Kidney epithelial cell (primary cell): ENCODE measurements at places on chromosomes 12 and 14.

- DNase-seq = no peak
Measured at GRCh38 chr12:85394809-85395208, 114.8 kb downstream of the ALX1 start.

- DNase-seq = no peak
Measured at GRCh38 chr12:45469902-45470301, 254.0 kb downstream of the ANO6 start.

GRCh38 chr14:55800156-55800785, 220.3 kb downstream of the KTN1 start:
- no peak for DNase-seq

- no peak for DNase-seq
Measured at GRCh38 chr12:130717752-130718151, 1.7 kb upstream of the RIMBP2 start.

- no peak for DNase-seq
Measured at GRCh38 chr12:49655595-49656236, 32.4 kb downstream of the PRPF40B start.

DNA sequence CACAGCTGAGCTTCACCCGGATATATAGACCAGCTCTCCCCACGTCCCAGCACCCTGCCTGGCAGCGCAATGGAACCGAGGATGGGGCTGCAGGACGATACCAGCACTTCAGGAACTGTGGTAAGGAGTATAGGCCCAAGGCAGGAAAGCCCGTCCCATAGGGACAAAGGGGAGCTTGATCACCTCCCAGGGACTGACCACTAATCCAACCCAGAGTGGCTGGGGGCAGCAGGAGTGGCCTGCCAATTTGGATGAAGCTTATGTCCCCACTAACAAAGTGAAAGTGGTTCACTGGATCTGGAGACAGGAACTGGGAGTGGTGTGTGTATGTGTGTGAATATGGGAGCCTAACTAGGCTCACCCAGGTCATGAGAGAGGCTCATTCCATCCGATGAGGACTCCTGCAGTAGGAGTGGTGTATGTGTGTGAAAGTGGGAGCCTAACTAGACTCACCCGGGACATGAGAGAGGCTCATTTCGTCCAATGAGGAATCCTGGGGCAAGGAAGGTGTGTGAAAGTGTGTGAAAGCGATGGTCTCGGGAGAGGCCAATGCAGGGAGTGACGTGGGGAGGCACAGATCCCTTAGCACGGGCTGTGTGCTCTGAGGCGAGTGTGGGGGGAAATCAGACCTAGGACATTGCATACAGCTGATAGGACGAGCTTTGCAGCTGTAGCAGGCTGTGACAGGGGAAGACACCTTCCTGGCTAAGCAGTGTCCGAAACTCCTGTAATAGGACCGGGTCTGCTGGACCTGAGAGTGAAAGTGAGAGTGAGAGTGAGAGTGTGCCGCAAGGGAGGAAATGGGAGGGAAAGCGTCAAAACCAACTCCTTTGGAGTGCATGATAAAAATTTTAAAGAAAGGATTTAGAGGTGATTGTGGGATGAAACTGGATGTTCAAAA, 25.7 kb downstream of the KLRK1 start:
- no peak for DNase-seq

DNA sequence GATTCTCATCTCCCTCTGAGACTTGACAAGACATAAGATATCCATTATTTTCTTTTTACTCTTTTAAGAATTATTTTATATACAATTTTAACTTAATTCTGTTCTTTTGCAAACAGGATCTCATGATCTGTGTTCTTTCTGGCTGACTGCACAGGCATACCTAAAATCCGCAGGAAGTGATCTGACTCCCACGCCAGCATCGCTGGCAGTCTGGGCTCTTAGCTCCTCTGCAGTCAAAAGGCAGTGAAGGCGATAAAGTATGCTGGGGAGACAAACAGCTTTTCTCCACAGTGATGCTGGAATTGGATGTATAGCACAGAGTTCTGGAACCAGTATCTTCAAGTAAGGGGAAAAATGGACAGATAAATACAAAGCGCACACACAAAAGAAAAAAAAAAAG, 52.4 kb downstream of the DICER1 start:
- DNase-seq = no peak

GRCh38 chr14:22081337-22081736, 407.7 kb upstream of the OR4E1 start:
- DNase-seq = no peak

- no peak for DNase-seq
Measured at GRCh38 chr14:32933629-32934072, 5.0 kb upstream of the NPAS3 start.

- DNase-seq = no peak
Measured at GRCh38 chr14:36212577-36212976, 36.1 kb upstream of the PTCSC3 start.

DNA sequence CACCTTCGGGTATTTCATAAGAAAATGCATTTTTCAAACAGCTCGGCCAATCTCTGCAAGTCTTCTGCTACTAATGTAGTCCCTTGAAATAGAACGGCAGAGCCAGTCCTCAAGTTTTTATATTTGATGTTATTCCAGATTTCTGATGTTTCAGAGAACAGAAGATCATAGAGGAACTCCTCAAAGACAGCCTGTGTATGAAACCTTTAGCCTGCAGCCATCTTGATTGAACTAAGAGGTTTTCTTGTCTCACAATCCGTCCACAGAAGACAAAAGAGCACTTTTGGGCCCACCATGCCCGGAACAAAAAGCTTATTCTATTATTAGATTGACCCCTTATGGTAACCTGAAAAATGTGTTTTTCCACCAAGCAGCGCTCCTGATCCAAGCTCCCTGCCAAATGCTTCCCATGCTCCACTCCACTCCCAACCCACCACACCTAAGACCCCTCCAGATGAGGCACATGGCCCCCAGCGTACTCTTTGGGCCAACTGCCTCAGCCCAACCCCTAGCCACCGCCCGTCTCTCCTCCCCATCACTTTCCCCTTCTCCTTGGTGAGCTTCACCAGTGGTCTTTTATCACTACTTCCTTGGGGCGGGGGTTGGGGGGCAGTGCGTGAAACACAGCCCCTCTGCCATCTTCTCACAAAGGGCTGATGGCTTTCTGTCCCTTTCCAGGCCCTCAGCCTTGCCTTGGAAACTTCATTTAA, 175.8 kb downstream of the CALM1 start:
- no peak for DNase-seq

DNA sequence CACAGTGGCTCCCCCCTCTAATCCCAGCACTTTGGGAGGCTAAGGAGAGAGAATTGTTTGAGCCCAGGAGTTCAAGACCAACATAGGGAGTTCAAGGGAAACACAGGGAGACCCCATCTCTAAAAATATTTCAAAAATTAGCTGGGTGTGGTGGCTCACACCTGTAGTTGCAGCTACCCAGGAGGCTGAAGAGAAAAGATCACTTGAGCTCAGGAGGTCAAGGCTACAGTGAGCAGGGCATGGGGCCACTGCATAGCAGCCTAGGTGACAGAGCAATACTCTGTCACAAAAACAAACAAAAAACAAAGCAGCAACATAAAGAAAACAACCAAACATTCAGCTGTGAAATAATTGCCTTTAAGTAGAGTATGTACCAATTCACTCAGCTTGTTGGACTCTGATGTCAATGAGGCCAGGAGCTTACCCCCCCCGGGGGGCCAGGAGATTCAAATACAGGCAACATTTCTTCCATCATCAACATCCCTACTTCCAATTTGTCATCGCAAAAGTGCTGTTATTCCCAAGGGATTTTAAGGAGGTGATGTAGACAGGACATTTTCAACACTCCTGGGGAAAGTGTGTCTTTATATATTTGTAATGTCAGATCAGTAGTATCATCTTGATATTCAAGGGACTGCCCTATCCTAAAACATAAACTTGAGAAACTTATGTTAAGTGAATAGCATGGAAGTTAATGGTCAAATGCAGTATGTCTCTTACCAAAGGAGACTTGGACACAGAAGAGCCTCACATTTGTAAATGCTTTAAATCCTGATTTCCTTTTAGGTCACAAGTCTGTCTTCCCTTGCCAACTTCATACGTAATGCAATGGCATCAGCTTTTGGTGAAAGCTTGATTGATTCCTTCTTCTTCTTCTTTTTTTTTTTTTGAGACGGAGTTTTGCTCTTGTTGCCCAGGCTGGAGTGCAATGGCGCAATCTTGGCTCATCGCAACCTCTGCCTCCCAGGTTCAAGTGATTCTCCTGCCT, 40.6 kb upstream of the AEBP2 start:
- no peak for DNase-seq

DNA sequence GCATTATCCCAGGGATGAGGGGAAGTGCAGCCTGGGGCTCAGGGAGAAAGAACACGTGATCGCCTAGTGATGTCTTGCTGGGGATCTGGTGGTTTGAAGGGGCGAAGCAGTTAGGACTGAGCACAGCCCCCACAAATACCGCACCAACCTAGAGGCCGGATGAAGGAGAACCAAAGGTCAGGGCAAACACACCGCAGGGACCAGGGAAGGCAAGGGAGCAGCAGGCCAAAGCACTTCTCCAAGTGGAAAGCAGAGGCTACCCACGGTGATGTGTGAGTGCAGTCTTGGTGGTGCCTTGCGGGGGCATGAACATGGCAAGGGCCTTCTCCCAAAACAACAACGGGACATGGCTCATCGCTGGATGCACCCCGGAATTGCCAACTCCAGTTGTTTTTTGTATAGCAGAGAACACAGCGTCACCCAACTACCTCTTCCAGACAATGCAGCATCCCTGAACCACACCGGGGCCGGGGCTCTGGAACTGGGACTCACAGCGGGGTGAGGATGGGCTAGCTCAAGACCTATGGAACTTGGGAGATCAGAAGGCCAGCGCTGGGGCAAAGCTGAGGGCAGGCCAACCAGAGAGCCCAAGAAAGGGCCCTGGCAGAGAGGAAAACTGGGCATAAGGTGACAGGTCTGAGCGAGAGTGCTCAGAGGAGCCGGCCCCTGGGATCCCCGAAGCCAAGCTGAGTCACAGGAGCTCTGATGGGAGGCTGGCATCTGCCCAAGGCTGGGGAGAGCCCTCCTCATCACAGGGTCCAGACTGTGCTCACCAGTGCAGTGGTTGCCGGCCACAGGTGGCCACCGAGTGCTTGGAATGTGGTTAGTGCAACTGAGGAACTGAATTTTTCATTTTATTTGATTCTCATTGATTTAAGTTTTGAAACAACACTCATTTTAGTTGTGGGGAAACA, 11.1 kb downstream of the GALNT16 start:
- no peak for DNase-seq

- no peak for DNase-seq
Measured at GRCh38 chr14:39107591-39107996, 4.6 kb upstream of the SEC23A start.

DNA sequence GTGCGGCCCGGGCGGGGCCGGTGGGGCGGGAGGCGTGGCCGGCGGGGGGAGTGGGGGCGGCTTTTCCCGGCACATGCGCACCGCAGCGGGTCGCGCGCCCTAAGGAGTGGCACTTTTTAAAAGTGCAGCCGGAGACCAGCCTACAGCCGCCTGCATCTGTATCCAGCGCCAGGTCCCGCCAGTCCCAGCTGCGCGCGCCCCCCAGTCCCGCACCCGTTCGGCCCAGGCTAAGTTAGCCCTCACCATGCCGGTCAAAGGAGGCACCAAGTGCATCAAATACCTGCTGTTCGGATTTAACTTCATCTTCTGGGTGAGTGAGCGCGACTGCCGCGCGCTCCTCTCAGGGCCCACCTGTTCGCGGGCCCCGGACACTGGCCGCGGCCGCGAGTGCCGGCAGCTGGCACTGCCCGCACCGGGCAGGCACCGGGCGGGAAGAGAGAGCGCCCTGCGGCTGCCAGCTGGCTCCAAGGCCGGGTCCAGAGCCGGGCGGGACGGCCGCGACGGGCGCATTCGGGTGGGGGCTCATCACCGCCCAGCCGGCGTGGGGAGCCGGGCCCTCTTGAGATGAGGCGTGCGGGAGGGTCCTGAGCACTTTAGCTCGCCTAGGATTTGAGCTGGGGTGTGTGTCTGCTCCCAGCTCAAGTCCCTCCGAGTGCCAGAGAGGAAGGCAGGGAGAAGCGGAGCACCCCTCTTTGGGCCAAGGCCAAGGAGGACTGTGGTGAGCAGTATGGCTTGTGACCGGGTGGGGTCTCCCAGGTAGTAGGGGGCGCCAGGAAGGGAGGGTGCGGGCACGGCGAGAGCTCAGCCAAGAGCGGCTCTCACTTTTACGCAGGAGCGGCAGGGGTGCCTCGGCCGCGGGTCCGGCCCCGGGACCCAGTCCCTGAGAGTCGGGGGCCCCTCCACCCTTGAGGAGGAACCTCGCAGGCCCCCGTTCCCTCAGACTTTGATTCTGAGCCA, at the start of gene CD9:
CD9 (plus strand) TSS at position 145 of the 957 bp plus-strand sequence; CDS start at position 245, 100 bp downstream.
- DNase-seq = no peak

GRCh38 chr14:95503365-95504134, 12.9 kb downstream of the SYNE3 start:
- DNase-seq = no peak

DNA sequence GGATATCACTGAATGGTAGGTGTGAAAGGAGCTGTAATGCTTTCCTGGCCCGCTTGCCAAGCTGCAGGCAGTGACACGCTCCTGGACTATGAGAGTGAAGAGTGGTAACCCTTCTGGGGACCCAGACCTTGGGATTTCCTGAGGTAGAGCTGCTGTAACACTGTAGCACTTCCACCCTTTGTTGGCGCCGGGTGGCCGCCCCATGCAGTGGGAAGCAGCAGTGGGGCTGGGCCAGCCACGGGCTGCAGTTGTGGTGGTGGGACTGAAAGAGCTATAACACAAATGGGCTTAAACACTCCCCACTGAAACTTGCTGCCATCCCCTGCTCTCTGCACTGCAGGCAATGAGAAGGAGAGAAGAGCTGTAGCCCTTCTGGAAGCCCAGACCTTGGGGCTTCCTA, 9.6 kb upstream of the FBXO33 start:
- no peak for DNase-seq

DNA sequence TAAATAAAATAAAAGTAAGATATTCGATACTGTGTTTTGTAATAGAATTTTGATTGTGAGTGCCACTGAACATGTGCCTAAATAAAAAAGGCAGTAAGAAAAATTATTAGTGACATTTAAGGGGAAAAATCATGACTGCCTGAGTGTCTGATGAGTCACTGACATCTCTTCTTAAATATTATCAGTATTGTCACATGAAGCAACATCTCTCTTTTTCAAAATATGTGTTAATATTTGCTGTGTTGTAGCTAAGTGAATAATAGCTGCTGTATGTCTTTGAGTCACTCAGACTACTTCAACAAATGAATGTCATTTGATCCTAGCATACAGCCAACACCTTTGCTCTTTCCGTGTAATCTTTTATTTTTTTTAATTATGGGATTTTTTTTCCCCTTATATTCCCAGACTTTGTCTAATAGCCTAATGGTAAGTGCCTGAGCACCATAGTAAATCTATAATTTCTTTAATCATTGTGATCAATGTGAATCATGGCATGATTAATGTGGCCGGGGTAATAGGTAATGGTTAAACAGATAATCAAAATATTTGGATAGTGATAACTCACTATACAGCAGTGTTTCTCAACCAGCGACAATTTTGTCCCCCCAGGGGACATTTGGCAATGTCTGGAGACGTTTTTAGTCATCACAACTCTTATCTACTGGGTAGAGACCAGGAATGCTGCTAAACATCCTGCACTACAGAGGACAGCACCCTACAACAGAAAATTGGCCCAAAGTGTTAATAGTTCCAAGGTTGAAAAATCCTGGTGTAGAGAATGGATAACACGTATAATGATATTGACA, 11.7 kb upstream of the OTX2 start:
- DNase-seq = no peak
